ENCODE measurements at places on chromosomes 7 and 10. TPM values are rescaled to one million over a fixed set of nuclear protein-coding genes. Genes with fewer than 3 reads are reported as not detected.

The HOXA6 gene
- total RNA-seq, result not detected

The CRYGN gene
- 0.10 TPM for total RNA-seq

The TUBAL3 gene
- not detected for total RNA-seq

The INTS15 gene
- 18.0 TPM for total RNA-seq

The WDR86 gene
- total RNA-seq, result 2.4 TPM

The AIFM2 gene
- total RNA-seq, result 9.7 TPM

The VIPR2 gene
- total RNA-seq, result not detected

The SLC13A4 gene
- not detected for total RNA-seq

The TSPAN15 gene
- 5.5 TPM for total RNA-seq

The HHEX gene
- total RNA-seq, result 2.3 TPM

The DEPP1 gene
- 150 TPM for total RNA-seq

The RBP4 gene
- total RNA-seq, result 6.4 TPM

The CTAGE8 gene
- 0.10 TPM for total RNA-seq

The PPP1R3C gene
- total RNA-seq, result 12.2 TPM

The CPED1 gene
- 10.5 TPM for total RNA-seq

The CAMK1D gene
- total RNA-seq, result 1.3 TPM

The GHRHR gene
- not detected for total RNA-seq

The GALNT11 gene
- total RNA-seq, result 38.6 TPM

The HABP2 gene
- total RNA-seq, result not detected

The CHCHD3 gene
- 43.7 TPM for total RNA-seq

The FEZF1 gene
- total RNA-seq, result not detected

The AKR1C8 gene
- total RNA-seq, result not detected

The TMEM139 gene
- total RNA-seq, result not detected

The CFAP58 gene
- 0.20 TPM for total RNA-seq

The IPMK gene
- total RNA-seq, result 10.2 TPM

The KLF14 gene
- total RNA-seq, result not detected

The GDF10 gene
- 0.12 TPM for total RNA-seq

The SORCS1 gene
- not detected for total RNA-seq

The DYDC1 gene
- not detected for total RNA-seq

The KRIT1 gene
- total RNA-seq, result 41.2 TPM

The IL2RA gene
- not detected for total RNA-seq

The ITPRID1 gene
- total RNA-seq, result not detected

The PROSER2 gene
- 2.1 TPM for total RNA-seq

The PHTF2 gene
- total RNA-seq, result 10.5 TPM

All from cardiac ventricle fibroblast (primary cell).